ENCODE measurements at places on chromosomes 3 and 15. TPM values are rescaled to one million over a fixed set of nuclear protein-coding genes. Genes with fewer than 3 reads are reported as not detected.

Gene PROS1
- total RNA-seq = 30.1 TPM

Gene TGM5
- total RNA-seq = not detected

GRCh38 chr3:14298442-14298841 lies 104.0 kb upstream of the SLC6A6 start:
- DNase-seq = no peak

DNA sequence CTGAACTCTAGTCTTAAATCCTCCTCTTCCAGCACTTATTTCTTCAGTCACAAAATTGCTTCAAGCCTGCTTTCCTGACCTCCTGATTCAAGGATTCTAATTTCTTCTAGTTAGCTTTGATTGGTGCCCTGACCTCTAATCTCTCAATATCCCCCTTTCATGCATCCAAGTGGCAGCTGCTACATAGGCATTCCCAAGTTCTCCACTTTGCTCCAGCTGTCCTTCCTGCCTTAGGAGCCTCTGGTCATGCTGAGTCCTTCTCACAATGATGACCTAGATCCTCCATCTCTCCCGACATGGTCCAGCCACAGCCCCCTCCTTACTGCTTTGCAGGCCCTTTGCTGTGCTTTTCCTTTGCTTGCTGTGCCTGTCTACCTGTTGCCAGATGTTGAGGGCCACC lies 347.8 kb upstream of the C2CD4B start:
- DNase-seq = no peak

DNA sequence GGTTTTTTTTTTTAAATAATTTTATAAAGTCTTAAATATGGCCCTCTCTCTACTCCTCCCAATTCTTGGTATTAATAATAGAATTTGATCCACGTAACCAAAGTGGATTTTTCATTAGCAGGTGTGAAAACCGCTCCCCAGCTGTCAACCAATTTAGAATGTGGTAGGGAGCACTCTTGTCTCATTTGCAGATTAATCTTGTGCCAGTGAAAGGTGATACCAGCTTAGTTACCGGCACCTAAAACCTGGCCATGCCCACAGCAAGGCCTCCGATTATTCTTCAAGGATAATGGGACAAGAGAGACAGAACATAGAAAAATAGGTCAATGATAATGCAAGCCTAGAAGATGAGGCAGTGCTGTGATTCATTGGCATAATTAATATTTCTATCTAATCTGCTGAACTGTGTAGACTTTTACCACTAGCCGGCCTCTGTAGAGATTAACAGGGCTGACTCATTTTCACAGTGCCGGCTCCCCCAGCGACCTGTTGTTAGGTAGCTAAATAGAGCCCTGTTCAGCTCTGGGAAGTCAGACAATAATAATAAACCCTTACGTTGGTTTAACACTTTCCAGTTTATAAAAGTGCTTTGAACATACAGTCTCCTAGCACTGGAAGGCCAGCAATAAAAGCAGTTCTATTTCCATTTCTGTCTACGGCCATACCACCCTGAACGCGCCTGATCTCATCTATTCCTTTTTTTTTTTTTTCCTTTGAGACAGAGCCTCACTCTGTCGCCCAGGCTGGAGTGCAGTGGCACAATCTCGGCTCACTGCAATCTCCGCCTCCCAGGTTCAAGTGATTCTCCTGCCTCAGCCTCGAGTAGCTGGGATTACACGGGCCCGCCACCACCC lies 102.9 kb downstream of the SHQ1 start:
- DNase-seq = peak; percentile 50

DNA sequence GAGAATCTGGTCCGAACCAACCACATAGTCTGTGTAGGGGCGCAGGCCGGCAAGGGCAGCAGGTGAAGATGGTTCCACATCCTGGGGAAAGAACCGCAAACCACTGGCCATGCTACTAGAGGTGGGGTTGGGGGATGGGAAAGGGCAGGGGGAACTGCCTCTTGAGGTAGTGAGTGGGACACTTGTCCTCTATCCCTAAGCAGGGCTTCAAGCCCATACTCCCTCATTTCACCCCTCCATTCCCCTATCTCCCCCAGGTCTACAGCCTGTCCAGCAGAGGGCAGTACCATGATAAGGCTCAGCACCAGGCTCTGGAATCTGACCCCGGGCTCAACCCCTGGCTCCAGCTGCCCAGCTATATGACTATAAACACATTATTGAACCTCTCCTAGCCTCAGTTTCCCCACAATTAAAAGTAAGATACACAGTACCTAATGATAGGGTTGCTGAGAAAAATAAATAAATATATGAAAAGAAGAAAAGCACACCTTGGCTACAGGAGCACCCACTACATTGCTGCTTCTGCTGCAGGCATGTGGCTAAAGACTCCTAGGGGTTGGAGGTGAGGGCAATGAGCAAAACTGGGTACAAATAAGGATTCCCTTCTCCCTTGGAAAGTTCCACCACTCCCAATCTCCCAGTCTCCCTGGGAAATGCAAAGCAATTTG lies 6.3 kb downstream of the GORASP1 start:
- DNase-seq = no peak

Gene THPO
- 0.14 TPM for total RNA-seq

Gene ERICH6
- not detected for total RNA-seq

Gene CPB1
- total RNA-seq = not detected

Gene NXPE3
- total RNA-seq = 1.7 TPM

DNA sequence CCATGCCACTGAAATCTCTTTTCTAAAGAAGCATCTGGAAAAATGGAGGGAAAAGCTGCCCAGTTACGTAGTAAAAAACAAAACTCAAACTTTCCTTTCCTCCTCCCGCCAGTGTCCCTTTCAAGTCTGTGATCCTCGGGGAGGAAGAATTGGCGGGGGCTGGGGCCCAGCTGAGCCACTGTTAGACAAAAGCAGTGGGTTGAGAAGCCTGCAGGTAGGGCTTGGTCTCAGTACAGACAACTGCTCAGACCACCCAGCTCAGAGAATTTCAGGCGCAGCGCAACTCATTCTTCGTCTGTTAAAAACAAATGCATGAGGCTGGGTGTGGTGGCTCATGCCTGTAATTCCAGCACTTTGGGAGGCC lies 117.1 kb downstream of the MYLK start:
- DNase-seq = no peak

Gene NR2F2
- total RNA-seq = 31.9 TPM

DNA sequence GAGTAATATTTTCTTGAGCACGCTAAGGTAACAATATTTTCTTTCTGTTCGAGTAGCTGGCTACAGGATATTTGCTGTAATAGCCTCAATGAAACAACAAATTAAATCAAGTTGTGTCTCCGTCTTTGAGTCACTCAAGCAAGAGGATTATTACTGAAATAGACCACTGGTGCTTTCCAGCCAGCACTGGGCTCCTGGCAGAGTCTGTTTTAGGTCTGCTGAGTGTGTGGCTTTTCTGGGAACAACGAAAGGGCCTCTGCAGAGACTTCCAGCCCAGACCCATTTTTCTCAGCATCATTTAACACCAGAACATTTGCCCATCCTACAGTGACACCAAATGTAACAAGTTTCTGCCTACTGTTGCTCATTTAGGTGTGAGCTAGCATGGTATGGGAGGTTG lies 652.9 kb downstream of the MAGI1 start:
- no peak for DNase-seq

DNA sequence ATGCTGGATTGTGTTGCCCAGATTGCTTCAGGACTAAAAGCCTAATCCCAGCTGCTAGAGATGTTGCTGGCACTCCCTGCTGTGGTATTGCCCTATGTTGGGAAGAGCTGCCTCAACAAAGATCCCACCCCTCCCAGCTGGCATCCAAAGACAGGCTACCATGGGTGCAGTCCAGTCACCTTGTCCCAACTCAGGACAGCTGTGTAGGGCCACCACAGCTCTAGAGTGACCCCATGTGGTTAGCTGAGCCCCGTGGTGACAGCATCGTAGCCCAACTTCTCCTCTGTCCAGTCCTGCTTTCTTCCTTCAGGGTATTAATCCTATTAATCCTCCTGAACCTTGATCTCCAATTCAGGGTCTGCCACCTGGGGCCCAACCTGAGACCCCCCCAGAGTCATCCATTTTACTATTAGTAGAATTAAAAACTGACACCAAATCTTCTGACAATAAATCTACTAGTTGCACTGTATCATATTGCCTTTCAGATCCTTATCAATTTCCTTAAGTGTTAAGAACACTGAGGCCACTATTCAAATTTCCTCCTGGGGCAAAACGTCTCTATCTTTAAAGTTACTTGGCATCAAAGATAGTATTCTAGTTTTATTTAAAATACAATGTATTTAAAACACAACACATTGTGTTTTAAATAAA lies 83.5 kb downstream of the AQP9 start:
- peak; percentile 42 for DNase-seq

Gene VGLL3
- total RNA-seq = 30.5 TPM

- no peak for DNase-seq
Observed at GRCh38 chr3:40869939-40870338, 329.4 kb upstream of the CTNNB1 start.

DNA sequence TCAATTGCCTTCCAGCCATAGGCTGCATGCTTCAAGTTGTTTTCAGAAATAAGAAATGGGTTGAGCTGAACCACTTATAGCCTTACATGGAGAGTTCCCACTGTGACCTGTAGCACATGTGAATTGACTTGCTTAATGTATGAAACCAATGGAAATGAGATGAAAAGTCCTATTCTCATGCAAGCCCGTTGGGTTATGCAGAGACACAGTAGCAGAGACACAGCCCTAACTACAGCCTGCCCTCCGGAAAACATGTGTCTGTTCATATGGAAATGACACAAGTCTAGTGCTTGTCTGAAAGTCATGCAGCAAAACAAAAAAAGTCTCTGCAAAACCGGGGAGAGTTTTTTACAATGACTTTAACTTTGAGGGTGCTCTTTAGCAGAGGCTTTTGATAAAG lies 14.5 kb downstream of the HIGD2B start:
- DNase-seq = no peak

GRCh38 chr3:141123677-141124410 lies 72.7 kb downstream of the SPSB4 start:
- DNase-seq = no peak

DNA sequence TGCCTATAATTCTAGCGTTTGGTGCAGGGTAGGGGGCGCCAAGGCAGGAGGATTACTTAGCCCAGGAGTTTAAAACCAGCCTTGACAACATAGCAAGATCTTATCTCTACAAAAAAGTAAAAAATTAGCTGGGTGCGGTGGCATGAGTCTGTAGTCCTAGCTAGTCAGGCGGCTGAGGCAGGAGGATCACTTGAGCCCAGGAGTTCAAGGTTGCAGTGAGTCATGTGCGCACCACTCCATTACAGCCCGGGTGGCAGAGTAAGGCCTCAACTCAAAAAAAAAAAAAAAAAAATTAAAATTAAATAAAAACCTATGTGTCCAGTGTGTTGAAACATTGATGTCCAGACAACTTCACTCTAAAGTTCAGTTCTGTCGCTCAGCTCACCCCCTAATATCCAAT lies 78.2 kb upstream of the SOX2 start:
- DNase-seq = no peak

All from mucosa of descending colon (tissue), 3 donors.